Iris pigment epithelial cell (primary cell): ENCODE measurements at places on chromosomes 11 and 22.

DNA sequence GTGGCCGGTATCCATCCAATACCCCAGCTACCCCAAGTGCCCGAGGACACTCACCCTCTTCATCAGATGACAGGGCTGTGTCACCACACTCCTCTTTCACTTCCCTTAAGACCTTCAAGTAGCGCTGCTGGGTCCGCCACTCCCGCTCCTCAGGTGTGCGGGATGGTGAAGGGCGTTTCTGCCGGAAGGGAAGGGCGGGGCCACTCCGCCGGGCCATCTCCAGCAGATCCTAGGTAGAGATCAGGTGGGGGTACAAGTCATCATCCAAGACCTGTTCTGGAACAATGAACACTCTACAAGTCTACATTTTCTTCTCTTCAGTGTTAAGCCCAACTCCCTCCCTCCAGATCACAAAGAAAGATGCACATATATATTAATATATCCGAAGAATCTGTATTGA lies 10.0 kb downstream of the NFRKB start:
- no peak for DNase-seq

GRCh38 chr11:1825785-1826451 lies 8.9 kb upstream of the SYT8 start:
- no peak for DNase-seq

GRCh38 chr22:50733521-50734342 lies 4.3 kb upstream of the ACR start:
- peak; percentile 20 for DNase-seq

DNA sequence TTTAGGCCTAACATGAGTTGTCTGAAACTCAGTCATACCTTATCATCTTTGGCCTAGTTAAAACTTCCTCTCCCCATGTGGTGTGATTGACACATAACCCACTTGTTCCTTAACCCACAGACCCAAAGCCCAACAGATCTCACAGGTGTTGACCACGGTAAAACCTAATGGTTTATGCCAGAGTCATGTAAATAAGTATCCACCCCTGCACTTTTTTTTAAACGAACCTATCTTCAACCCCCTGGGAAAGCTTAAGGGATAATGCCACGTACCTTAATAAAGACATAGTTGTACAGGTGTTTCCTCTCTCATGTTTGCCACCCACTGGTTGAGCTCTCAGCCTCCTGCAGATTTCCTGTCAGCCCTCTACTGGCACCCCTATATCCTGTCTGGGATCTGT lies 709.3 kb upstream of the CCDC179 start:
- peak; percentile 18 for DNase-seq

DNA sequence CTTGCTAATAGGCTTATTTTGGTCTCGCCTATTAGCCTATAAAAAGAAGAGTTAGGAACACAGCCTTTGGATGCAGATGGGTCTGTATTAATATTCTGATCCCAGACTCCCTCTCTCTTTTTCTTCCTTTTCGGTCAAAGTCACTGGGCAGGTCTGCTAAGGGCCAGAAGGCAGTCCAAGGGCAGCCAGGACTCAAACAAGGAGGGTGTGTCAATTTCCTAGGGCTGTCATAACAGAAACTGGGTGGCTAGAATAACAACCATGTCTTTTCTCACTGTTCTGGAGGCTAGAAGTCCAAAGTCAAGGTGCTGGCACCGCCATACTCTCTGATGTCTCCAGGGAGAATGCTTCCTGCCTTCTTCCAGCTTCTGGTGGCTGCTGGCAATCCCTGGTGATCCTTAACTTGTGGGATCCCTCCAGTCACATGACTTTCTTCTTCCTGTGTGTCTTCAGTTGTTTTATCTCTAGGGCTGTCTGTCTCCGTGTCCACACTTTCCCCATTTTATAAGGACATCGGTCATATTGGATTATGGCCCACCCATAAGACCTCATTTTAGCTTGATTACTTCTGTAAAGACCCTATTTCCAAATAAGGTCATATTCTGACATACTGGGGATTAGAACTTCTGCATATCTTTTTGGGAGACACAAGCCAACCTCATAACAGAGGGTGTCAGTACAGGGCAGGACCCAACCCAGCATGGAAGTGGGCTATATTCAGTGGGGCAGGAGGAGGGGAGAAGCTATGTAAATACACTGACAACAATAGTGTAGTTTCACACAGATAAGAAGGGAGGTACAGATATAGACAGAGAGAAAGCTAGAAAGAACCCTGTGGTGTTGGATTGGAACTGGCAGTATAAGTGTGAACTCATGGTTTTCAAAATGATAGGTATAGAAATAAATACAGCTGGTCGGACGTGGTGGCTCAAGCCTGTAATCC lies 5.9 kb upstream of the CSF2RB start:
- DNase-seq, result no peak

DNA sequence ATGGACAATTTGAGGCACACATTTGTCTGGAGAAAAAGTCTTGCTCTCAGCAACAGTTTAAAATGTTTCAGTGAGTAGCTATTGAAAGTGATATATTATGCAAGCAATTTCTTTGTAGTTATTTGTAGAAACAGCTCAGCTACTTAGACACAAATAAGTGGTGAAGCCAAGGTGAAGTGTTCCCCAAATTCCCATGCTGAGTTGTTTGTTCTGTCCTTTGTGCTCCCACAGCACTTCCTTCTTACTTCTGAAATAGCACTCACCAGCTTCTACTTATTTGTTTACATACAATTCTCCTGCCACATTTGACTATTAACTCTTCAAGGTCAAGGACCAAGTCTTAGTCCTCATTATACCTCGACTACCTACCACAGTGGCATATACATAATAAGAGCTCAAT lies 638.6 kb upstream of the LRRC4C start:
- DNase-seq, result no peak
